ENCODE measurements at places on chromosomes 1 and 21.

DNA sequence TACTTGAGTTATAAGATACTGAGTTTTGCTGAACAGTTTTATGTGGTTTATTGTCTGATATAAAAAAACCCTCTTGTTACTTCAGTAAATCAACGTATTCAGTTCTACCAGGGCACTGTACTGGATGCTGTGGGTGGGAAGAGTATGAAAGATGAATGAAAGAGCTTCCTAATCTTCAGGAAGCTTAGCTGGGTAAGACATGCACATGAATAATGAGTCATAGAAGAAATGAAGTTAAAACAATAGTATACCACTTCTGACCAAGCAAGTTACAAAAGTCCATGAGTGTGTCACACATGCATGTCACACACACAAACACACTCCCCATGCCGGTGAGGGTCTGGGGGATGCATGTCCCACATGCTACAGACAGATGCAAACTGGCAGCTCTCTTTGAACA is 105.9 kb downstream of the SIPA1L2 start:
- DNase-seq, result no peak

DNA sequence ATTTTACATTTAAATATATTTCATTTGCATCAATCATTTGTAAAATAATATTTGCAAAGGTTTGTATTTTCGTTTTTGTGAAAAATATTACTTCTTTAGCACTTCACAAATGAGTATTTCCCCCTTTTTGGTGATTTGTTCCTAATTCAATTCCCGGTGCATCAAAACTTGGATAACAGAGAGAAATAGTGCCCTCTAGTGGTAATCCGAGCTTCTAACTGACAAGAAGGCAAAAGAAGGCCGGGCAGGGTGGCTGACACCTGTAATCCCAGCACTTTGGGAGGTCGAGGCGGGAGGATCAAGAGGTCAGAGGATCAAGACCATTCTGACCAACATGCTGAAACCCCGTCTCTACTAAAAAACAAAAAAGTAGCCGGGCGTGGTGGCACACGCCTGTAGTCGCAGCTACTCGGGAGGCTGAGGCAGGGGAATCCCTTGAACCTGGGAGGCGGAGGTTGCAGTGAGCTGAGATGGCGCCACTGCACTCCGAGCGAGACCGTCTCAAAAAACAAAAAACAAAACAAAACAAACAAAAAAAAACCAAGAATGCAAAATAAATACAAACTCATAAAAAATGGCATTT is 137.7 kb downstream of the COL11A1 start:
- peak; percentile 5 for DNase-seq

DNA sequence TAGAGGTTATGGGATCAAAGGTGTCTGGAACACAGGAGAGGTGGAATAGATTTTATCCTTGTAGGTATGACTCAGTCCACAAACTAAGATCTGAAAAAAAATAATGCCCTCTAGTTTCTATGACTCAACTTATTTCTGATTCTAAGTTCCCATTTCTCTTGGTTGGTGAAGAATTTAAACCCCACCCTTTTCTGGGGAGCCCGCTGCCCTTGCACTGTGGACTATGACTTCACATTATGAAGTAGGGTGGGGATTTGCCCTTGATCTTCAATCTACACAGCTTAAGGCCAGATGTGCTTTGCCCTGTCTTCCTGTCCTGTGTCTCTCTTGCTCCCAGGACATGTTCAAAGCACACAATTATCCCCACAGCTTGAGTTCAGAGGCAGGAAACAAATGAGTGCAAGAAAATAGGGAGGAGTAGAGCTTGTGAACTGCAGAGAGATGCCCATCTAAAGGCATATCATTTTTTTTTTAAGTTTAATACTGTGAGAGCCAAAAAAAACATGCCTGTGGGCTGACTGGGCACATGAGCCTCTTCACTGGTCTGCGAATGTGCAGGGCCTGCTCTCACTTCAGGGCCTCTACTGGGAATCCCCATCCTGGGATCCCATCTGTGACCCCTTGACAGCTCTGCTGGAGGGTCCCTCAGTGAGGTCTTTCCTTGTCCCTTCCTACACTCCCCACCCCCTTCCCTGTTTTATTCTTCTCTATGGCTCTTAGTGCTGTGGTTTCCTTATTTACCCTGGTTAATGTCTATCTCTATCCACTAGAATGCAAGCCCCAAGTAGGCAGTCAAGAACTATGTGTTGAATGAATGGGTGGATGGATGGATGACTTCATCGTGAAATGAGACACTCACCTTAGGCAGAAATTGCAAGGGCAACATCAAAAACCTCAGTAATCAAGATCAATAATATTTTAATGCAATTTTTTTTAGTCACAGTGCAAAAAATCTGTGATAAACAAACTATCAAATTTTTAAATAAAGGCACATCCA is 61.5 kb downstream of the CD58 start:
- no peak for DNase-seq

GRCh38 chr21:33739701-33740100 is 97.4 kb downstream of the ITSN1 start:
- no peak for DNase-seq

DNA sequence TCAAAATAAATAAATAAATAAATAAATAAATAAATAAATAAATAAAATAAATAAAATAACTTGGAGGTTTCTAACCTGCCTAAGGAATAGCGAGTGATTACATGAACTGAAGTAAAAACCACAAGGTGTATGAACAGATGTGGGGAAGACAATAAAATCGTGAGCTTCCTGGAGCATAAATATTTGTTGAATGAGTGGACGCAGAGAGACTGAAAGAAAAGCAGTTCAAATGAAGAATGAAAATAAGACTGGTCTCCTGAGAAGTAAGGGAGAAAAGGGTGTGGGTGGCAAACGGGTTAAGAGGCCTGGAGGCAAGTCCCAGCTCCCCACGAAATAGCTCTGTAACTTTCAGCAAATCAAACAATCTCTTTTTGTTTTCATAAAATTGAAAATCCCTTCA is 33.6 kb downstream of the CHML start:
- no peak for DNase-seq

DNA sequence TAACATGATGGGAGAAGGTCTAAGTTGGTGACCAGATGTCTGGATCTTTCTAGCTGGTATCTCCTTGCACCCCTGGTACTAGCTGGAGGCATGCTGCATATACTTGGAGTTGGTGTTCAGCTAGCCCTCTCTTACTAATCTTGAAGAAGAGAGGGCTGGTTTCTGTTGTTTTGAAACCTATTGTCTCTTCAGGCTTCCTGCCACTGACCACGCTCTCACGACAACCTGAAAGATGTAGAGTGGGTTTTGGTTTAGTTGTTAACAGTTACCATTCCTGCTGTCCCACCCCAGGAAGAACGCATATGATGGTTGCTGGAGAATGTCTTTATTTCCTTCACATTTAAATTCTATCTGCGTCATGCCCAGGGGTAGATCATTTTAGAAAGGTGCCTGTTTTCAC is 3.6 kb downstream of the MAN1C1 start:
- DNase-seq, result no peak

DNA sequence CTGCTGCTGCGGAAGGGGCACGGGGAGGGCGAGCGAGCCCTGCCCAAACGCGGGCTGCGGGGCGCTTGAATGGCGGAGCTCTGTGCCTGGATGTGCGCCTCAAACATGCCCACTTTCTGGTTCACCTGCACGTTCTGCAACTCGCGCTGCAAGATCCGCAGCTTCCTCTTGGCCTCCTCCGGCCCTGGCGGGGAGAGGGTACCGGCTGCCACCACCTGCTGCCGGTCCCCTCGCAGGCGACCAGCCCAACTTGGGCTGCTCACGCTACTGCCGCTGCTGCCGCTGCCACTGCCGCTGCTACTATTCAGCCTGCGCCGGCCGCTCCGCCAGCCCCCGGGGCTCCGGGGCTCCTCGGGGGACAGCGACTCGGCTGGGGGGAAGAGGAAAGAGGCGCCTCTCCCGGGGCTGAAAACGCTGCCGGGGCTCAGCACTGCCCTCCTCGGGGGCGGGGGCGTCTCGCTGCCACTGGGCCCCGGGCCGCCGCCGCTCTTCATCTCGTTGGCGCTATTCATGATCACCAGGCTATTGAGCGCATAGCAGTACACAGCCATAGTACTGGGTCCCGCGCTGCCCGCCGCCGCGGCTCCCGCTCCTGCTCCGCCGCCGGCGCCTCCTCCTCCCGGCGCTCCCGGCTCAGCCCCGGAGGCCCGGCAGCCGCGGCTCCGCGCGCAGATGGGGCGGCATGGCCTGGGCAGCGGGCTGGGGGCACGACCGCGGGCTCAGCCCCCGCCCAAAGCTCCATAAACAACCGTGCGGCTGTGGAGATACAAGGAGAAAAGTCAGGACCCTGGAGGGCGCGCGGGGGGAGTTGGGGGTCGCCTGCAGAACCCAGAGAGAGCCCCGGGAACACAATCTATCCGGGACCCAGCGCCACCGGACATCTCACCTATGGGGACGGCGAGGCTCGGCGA is 1.9 kb downstream of the ITPKB start:
- peak; percentile 70 for DNase-seq

DNA sequence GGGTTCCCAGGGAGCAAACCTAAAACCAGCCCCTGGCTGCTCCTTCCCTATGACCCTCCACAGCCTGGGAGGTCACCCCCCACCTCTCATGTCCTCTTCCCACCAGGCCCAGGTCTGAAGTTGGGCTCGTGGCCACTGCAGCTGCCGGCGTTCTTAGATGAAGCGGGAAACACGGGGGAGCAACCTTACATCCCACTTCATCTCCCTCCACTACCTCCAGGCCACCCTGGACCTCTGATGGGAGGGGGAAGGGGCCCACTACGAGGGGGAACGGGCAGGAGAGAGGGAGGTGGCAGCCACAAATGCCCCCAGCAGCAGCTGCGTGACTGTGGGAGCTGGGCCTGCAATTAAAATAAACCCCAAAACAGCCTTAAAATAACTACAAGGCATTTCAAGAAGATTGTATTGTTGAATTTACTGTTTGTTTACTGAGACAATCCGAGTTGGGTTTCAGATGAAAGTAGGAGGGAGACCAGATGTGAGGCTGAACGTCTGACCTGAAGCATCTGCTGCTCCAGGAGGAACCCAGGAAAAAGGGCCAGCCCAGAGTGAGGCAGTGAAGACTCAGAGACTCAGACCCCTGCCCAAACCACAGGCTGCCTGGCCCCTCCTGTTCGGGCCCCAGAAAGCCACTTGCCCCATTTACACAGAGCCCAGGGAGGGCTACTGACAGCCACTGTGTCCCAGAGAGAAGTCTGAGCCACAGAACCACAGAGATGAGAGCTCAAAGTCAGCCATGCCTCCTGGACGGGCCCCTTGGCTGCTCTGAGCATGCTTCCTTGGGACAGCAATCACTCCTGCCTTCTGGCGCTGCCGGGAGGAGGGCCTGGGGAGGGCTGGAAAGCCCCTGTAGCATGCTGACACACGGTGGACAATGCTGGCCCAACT is 59.8 kb downstream of the GLIS1 start:
- DNase-seq, result no peak

DNA sequence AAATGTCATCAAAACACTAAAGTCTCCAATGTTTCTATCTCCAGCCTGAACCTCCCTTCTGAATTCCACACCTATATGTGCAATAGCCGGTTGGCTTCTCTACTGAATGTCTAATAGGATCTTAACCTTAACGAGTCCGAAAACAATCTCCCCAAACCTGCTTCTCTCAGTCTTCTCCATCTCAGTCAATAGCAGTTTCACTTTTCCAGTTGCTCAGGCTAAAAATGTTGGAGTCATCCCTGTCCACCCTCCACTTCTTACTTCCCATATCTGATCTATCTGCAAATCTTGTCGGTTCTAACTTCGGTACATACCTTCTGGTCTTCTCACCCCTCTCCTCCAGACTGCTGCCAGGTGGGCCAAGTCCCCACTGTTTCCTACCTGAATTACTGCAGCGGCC is 25.5 kb upstream of the CITED4 start:
- no peak for DNase-seq

Measured in head of caudate nucleus (tissue), 42 donors.